Cortex of kidney (tissue), 1 donor: ENCODE measurements at places on chromosomes 13 and 19.

- DNase-seq, result no peak
Observed at GRCh38 chr19:7426986-7427385, 61.8 kb downstream of the PEX11G start.

- DNase-seq, result no peak
Observed at GRCh38 chr19:31727536-31727935, 378.3 kb upstream of the TSHZ3 start.

GRCh38 chr13:90068658-90069057 is 1278.8 kb upstream of the MIR17HG start:
- no peak for DNase-seq

DNA sequence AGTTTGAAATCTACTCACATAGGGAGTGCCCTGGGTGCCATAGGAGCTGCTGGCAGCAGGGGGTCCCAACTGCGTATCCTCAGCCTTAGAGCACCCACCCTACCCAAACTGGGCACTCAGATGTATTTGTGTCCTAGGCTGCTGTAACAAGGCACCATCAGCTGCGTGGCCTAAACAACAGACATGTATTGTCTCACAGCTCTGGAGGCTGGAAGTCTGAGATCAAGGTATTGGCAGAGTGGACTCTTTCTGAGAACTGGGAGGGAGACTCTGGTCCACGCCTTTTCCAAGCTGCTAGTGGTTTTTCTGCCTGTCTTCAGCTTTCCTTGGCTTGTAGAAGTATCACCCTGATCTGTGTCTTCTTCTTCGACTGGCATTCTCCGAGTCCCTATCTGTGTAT is 83.6 kb downstream of the FGF14 start:
- no peak for DNase-seq

GRCh38 chr19:10899151-10899653 is 27.8 kb downstream of the CARM1 start:
- no peak for DNase-seq
